Left lobe of liver (tissue), 2 donors: ENCODE measurements at places on chromosomes 1 and 21. TPM values are rescaled to one million over a fixed set of nuclear protein-coding genes. Genes with fewer than 3 reads are reported as not detected.
A peak's percentile ranks its signal among the peaks of the same experiment; 100 is the strongest.

GRCh38 chr1:12528021-12528852, 89.8 kb downstream of the DHRS3 start:
- peak; percentile 95 for DNase-seq

Gene OLIG2
- not detected for total RNA-seq

Gene FAM151A
- 78.9 TPM for total RNA-seq

- no peak for DNase-seq
Measured at GRCh38 chr21:45200031-45200430, 87.7 kb downstream of the POFUT2 start.

- DNase-seq = no peak
Measured at GRCh38 chr1:173329726-173330125, 122.6 kb upstream of the TNFSF4 start.

Gene GPR161
- total RNA-seq = 0.38 TPM

DNA sequence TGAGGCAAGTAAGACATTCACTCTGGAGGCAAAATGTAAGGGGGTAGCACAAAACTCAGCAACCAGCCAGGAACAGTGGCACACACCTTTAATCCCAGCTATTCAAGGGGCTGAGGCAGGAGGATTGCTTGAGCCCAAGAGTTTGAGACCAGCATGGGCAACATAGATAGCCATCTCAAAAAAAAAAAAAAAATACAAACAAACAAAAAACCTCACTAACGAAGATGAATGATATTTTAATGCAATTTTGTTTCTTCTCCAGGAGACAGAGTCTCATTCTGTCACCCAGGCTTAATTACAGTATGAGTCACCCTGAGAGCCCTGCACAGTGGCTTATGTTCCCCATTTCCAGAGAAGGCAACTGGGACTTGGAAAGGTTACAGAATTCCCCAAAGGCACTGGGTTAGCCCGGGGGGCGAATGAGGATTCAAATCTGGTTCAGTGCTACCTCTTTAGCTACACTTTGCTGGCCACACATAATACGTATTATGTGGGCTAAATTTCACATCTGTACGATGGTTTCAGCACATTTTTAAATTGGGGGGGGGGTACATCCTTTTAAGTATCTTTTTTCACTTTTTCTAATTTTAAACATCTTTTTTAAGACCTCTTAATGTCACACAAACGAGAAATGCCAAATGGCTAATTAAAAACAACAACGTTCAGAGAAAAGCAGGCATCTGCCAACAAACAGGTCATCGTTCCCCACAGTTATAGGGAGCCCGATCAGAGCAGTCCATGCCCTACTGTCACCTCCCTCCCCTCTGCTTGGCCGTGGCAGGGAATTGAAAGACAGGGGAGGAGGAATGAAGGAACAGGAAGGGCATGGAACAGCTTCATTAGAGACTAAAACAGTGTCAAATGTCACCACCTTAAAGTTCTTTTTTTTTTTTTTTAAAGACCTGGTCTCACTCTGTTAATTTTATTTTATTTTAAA, 3.5 kb downstream of the CELA2A start:
- DNase-seq = no peak

GRCh38 chr1:197671140-197671539, 104.1 kb downstream of the DENND1B start:
- no peak for DNase-seq

GRCh38 chr1:166972826-166973225, 2.5 kb downstream of the ILDR2 start:
- no peak for DNase-seq

Gene OR2L2
- 0.05 TPM for total RNA-seq
